Tracheal epithelial cell (primary cell): ENCODE measurements at places on chromosomes 13 and 19. TPM values are rescaled to one million over a fixed set of nuclear protein-coding genes. Genes with fewer than 3 reads are reported as not detected.

Gene ZNF606
- total RNA-seq, result 13.9 and 14.7 TPM in 2 replicates

Gene MYO1F
- 0.21 TPM in 1 of 2 replicates, not detected in the other for total RNA-seq

Gene ETV2
- not detected in 2 replicates for total RNA-seq

Gene KLF1
- 0.24 TPM in 1 of 2 replicates, not detected in the other for total RNA-seq
